ENCODE measurements at places on chromosomes 3 and 15.

DNA sequence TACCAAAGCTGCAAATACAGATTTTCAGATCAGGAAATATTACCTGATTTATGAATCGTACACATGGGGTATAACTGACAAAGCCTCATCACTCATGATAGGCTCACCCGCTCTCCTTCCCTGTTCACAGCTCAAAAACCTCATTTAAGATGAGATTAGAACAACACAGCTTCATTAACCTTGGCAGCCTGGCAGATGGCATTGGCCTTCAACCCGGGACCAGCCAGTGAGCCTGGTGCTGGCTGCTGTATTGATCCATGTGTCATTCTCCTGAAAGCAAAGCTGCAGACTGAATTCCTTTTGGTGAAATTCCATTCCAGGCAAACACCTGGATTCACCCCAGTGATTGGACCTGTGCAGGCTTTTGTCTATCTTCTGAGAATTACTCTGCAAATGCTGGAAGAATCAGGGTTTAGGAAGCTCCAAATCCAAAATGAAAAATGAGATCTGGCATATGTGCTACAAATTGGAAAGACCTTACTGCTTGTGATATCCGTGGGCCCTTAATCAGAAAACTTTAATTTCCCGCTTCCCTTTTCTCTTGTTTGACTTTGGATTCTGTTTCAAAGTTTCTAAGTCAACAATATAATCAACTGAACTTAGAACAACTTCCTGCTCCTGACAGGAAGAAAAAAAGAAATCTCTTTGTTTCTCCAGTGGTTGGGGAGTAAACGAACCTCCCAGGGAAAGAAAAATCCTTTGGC lies 189.1 kb upstream of the KBTBD8 start:
- DNase-seq: no peak

DNA sequence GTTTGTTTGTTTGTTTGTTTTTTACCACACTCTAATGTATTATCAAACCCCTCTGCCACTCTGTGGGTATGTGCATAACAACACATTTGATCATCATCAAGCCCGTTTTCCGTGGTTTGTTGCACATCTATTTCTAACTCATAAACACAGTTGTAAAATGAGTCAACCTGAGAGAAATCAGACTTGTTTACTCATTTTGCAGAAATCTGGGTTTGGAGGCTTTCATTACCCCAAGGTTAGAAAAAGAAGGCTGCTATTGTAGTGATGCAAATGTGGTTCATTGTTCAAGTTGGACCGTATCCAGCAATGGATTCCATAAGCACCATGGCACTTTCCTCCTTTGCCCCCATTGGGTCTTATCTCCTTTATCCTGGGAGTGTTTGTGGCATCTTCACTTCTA lies 353.2 kb upstream of the SOX2 start:
- DNase-seq: no peak

DNA sequence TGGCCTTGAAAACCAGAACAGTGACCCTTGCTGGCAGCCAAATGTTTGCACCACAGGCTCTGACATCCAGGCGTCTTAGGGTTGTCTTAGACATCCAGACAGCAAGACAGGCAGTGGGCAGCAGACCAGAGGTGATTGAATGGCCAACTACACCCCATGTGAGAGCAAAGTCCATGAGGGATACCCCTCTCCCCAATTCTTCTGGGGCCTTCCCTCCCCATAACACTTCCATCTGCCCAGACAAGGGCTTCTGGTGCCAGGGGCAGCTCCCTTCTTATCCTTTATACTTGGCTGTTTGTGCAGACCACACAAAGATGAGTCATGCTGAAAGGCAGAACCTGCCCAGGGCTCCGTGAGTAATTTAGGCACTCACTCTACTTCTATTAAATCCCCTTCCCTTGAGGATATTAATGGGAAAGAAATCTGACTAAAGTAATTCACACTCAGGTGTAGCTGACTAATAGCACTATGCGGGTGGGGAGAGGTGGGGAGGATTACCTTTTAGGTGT lies 257.9 kb downstream of the UACA start:
- DNase-seq: no peak

GRCh38 chr3:197354568-197355001 lies 56.2 kb upstream of the DLG1 start:
- no peak for DNase-seq

- no peak for DNase-seq
Measured at GRCh38 chr15:99986297-99987118, 253.3 kb upstream of the LYSMD4 start.

- DNase-seq: no peak
Measured at GRCh38 chr3:13610006-13610570, 61.2 kb downstream of the FBLN2 start.

DNA sequence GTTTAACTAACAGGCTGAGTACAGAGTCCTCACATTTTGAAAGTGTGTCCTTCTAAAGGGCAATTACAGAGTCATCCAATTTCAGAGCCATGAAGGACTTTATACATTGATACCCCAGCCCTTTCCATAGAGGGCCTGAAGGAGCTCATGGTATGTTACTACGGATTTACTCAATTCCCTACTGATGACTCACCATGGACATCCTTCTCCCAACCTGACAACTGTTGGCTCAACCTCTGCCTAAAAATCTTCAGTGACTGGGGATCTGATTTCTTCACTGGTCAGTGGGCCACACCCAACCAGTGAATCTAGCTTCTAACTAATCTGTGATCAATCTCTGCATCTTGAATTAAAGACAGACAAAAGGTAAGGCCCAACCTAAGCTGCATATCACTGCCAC lies 963.4 kb upstream of the CFAP20DC start:
- no peak for DNase-seq

GRCh38 chr3:50170689-50171088 lies 15.6 kb downstream of the SEMA3F start:
- no peak for DNase-seq

- no peak for DNase-seq
Measured at GRCh38 chr3:124845406-124845805, 41.8 kb downstream of the ITGB5 start.

DNA sequence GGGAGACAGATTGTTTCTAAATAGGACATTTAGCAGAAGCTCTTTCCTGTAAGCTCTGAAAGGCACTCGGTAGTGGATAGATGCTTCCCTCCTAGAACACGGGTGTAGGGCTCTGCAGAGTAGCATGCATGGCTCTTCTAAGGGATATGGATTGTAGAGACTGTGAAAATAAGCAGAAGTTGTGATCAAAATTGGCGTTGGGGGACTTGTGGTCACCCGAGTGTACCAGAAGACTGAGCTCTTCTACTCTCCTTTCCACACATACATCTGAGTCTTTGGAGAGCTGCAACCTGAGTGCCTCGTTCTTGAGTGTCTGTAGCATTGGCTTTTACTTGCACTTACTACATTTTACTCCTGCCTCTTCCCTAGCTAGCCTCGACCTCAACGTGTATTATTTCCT lies 197.7 kb downstream of the LPP start:
- DNase-seq: no peak

- DNase-seq: peak; percentile 48
Measured at GRCh38 chr3:15858547-15859506, 61.0 kb upstream of the ANKRD28 start.

Measured in activated T-cell treated with anti-CD3 and anti-CD28 coated beads for 48 hours (primary cell).